ENCODE measurements at places on chromosomes 4 and X.

- peak; percentile 58 for DNase-seq
Measured at GRCh38 chr4:121706595-121707021, 9.8 kb upstream of the ANXA5 start.

GRCh38 chr4:1967512-1968149, 41.1 kb downstream of the NELFA start:
- DNase-seq = no peak

- DNase-seq = no peak
Measured at GRCh38 chrX:147602176-147602696, 309.5 kb upstream of the FMR1 start.

GRCh38 chr4:128388352-128388630, 100.7 kb upstream of the PGRMC2 start:
- no peak for DNase-seq

Measured in CD4-positive, alpha-beta T cell treated with Interleukin-12 subunit alpha and Interleukin-12 subunit beta, for 1 hour (primary cell).